ENCODE measurements at places on chromosomes 7 and 10.

- DNase-seq, result no peak
Observed at GRCh38 chr10:83769281-83769820, 370.0 kb upstream of the GHITM start.

GRCh38 chr10:132963430-132963960 is 21.1 kb upstream of the CFAP46 start:
- DNase-seq, result peak; percentile 28

GRCh38 chr10:98619446-98619845 is 172.7 kb upstream of the HPS1 start:
- no peak for DNase-seq

GRCh38 chr10:30455816-30456215 is 21.8 kb downstream of the MAP3K8 start:
- DNase-seq, result no peak

DNA sequence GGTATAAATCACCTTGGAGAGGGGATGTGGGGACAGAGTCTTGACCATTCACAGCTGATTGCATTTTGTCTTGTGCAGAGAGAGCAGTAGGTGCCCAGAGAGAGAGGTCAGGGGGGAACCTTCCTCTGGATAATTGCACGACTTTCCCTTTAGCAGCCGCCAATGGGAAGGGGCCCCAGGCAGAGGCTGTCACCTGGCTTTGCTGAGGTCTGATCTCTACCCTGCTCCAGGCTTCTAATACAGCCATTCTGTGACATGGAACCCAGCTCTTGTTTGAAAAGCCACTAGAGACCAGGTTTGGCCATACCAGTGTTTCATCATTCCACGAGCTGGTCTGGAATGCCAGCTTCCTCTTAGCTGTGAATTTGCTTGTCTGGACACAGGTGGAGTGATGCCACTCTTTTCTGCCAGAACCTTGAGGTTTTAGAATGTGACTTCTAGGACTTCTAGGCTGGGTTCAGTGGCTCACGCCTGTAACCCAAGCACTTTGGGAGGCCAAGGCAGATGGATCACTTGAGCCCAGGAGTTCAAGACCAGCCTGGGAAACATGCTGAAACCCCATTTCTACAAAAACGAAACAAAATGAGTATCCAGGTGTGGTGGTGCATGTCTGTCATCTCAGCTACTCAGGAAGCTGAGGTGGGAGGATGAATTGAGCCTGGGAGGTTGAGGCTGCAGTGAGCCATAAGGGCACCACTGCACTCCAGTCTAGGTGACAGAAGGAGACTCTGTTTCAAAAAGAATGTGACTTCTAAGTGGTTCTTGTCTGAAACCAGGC is 159.9 kb downstream of the CAMK1D start:
- no peak for DNase-seq

DNA sequence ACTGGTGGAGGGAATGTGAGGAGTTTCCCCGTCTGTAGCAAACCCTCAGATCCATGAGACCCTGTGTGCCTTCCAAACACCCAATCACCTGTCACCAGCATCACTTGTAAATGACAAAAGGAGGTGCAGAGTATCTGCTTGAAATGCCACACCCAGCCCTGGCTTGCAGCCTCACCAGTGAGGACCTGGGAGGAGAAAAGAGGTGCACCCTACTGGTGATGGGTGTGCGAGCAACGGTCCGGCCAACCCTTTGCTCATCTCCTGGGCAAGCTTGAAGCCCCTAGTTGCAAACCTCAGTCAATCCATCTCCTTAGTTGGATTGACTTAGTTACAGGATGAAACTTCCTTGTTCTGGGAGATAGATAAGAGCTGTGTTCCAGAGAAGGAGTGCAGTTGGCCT is 62.4 kb upstream of the WAPL start:
- DNase-seq, result no peak

GRCh38 chr10:73969224-73969841 is 28.6 kb upstream of the VCL start:
- no peak for DNase-seq

DNA sequence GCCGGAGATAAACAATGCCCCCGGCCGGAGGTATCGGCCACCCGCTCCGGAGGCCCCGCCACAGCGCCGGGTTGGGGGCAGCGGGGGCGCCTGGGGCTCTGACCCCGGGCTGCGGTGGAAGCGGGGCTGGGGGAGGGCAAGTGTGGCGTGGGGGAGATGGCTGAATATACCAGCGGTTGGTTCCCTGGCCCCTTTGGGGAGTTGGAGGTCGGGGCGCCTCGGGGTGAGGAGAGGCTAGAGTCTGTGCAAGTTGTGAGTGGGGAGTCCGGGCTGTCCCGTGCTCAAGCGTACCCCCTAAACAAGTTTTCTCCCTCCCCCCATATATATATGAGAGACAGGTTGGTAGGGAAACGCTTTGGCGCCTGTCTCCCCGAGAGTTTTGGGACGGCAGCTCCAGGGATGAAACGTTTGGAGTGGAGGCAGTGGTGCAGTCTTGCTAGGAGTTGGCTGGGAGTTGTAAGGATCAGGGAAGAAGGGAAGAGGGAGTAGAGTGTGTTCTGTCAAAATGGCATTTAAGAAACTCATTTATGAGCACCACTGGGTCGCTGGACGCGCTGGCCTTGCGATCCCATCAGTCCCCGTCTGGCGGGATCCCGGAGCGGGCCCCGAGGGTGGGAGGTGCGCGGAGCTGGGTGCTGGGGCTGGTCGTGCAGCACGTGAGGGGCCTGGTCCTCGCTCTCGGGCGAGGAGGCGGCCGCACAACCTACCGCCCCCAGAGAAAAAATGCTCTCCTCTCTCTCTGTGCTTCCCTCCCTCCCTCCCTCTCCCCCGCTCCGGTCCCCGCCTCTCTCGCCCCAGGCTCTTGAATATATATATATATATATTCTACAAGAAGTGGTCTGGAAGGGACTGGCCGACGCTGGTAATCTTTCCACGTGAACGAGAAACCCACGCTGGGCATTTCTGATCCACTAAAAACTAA is 1.1 kb downstream of the TET1 start:
- DNase-seq, result peak; percentile 53

DNA sequence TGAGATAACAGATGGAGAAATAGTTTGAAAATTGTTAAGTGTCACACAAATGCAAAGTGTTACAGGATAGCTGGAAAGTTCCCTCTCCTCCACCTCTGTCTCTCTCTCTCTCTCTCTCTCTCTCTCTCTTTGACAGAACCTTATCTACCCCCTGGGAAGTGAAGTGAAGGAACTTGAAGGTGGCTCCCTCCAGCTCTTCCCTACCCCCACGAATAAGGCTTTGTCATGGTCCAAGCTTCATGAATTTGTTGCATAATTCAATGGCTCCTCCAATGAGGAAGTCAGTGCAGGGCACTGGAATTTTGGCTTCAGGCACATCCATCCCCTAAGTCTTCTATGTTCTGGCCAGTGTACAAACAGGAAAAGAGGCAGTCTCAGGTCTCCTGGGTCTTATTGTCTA is 66.4 kb downstream of the CDHR3 start:
- DNase-seq, result no peak
